OCI-M1 (cell line): ENCODE measurements at places on chromosomes 2 and 18.

GRCh38 chr2:18891600-18892345 lies 302.4 kb upstream of the NT5C1B start:
- DNase-seq: no peak

DNA sequence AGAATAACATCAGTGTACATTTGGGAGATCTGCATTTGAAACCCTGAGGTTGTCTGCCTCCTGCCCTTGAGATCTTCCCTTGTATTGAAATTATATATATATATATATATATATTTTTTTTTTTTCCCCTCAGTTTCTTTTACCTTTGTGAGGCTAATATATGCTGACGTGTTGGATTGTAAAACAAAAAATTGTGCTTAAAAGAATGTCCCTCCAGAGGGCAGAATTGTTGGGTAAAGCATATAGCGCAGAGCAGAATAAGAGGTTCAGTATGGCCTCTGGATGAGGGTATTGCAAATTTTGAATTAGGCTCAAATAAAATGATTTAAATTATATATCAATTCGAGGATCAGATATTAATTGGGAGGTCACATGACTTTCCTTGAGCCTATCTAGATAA lies 12.4 kb downstream of the NABP1 start:
- peak; percentile 47 for DNase-seq

GRCh38 chr2:221124532-221125240 lies 447.4 kb downstream of the EPHA4 start:
- no peak for DNase-seq

GRCh38 chr18:9721893-9722550 lies 13.9 kb downstream of the RAB31 start:
- DNase-seq: no peak

DNA sequence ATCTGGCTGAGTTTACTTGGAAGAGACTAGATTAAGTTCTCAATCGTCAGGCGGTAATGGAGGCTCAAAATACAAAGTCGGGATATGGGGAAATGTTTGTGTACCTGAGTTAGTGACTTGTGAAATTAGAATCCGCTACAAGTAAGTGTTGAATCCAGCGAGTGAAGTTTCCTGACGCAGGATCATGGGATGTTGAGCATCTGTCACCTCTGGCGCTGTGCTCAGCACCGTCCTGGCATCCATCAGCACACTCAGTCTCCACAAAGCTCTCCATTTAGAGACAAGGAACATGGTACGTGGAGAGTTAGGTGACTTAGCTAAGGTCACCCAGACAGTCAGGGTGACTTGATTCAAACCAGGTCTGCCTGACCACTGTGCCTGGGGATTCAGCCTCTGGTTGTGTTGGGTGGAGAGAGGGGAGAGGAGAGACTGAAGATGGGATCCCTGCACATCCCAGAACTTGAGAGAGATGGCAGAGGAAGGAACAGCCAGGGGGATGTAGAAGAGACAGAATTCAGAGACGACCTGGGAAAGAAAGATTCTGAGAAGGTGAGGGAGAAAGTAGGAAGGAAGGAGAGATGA lies 251.2 kb downstream of the ACKR3 start:
- DNase-seq: no peak

GRCh38 chr2:40097691-40098385 lies 318.8 kb upstream of the THUMPD2 start:
- no peak for DNase-seq

DNA sequence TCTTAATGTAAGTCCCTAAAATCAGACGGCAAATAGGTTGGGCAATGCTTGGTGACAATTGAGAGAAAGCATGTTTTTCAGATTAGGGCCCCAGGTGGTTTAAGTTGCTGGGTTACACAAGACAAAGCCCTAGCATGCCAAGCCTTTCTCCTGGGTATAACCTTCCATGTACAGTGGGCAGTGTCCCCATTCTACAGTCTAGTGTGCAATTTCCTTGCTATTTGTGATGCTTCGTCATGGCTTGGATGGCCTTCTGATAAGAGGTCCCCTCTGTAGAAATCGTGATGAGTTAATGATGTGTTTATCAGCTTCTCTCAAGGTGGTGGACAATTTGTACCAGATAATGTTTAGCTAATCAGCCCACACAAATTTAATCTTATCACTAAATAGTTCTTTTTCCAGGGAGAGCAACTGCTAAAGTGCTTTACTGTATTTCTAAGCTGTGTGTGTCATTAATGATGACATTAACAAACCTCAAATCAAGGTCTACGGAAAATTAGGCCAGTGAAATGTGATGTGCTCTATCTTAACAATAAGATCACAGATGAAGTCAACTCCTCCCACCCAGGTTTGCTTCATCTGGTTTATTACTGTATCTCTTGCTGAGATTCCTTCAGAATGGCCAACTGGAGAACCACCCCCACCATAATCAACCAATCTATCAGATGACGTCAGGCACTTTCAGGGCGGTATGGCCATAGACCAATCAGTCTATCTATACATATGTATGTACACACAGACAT lies 61.7 kb downstream of the PLB1 start:
- peak; percentile 15 for DNase-seq

DNA sequence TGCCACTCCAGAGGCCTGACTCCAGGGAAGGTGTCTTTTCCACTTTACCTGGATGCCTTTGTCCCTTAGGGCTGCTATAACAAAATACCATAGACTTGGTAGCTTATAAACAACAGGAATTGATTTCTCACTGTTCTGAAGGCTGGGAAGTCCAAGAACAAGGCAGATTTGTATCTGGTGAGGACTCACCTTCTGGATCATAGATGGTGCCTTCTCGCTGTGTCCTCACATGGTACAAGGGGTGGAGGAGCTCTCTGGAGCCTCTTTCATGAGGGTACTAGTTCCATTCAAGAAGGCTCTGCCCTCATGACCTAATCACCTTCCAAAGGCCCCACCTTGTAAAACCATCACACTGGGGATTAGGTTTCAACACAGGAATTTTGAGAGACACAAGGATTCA lies 52.1 kb downstream of the SLC4A3 start:
- DNase-seq: no peak

DNA sequence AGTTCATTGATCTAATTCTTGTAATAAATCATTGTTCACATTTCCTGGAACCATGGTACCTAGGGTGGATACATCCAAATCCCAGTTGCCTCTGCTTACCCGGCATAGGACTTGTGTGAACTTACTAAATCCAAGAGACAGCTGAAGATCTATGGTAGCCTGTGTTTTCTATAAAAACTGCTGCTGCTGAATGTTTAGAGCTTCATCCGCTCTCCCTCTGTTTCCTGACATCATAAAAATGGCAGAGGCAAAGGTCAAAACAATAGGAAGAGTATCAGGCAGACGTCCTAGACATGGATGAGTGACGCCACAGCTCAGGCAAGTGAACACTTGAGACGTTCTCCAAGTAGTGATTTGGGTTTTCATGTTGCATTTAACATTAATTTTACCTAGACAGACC lies 258.3 kb downstream of the ALPK2 start:
- DNase-seq: no peak

GRCh38 chr2:189318761-189319160 lies 122.5 kb upstream of the WDR75 start:
- no peak for DNase-seq

DNA sequence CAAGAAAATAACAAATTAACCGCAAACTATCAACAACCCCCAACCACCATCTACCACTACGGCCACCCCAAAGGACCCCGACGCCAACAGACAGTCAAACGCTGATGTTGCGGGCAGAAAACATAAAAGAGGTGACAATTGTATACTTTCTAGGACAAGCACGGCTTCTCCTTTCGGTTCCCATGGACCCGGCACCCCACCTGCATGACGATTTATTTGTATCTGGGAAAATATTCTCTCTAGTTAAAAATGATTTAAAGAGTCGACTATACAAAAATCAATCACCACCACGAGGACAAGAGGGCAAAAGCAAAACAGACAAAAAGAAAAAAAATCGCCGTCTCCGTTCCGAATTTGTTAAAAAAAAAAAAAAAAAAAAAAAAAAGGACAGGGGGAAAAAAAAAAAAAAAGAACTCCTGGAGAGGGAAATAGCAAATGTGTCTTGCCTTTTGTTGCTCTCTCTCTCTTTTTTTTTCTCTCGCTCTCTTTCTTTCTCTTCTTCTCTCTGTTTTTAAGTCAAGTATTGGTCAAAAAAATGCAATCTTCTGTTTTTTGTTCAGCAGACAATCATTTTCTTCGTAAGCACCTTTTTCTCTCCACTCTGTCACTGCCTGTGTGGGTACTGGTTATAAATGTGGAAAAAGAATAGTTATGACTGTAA lies 3.6 kb downstream of the SIX3 start:
- no peak for DNase-seq

DNA sequence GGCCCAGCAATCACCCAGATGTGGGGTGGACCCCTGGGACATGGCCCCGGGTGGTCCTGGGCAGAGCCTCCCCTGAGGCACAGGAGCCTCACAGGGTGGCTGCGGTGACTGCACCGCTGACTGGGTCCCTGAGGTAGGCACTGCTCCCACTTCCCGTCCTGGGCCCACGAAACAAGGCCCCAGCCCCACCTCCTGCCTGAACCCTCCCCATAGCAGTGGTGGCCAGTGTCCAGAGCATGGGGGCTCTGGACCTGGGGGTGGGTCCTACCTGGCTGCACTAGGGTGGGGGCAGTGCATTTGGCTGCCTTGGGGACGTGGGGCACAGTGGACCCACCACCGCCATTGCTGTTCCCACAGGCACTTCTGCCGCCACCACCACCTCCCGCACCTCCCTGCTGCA lies 39.4 kb downstream of the TDRD15 start:
- DNase-seq: no peak

DNA sequence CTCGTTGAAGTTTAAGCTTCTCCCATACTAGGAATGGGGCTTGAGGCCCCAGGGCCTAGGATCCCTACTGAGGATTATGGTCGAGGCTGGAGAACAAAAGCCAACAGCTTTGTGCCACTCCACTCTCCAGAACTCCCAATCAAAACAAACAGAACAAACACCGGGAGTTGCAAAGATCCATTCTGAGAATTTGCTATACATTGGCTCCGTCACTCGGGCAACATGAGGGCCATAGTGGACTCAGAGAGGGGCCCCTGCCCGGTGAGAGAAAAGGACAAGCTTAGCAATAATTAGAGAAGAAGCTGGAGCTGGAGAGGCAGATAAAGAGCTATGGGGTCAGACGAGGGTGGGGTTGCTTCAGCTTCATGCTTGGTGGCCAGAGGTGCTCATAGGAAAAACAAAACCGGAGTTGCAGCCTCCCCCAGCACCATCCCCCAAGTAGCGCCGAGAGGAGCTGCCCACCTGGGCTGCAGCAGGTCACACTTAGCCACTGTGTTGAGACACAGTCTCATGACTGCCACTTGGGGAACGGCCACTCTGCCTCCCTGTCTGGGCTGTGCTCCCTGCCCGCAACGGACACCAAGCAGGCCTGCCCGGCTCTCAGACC lies 142.3 kb upstream of the HAAO start:
- DNase-seq: no peak

DNA sequence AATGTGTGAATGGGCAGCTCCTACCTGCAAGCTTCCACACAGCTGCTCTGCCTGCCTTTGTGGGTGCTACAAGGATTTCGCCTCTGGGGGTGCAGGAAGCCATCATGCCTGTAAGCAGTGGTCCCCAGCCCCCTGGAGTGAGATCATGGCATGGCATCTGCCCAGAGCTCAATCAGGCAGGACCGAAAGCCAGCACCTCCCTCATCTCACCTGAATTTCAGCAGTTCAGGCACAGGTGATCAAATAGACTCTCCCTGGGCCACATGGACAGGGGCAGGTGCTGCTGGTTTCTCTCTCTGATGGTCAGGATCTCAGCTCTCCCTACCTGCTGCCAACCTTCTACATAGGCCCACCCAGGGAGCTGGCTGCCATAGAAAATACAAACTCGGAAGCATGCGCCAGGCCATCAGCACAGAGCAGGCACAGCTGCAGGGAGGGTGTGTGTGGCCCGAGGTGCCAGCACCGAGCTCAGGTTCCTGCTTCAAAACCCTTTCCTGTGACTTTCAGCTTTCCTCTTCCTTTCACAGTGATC lies 133.2 kb upstream of the ID2 start:
- no peak for DNase-seq

DNA sequence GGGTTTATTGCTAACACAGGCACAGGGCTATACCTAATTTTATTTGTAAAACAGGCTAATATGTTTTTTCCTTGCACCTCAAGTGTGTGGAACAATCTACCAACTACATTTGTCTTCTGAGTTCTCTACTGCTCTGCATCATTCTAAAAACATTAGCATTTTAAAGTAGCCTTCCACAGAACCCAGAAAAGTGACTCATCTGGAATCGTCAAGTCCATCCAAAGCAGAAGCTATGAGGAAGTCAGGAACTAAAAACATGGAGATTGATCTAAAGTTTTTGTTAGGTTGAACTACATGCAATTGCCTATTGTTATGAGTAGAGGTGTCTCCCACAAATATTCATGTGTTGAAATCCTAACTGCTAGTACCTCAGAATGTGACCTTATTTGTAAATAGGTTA lies 70.9 kb downstream of the SUCLG1 start:
- no peak for DNase-seq

DNA sequence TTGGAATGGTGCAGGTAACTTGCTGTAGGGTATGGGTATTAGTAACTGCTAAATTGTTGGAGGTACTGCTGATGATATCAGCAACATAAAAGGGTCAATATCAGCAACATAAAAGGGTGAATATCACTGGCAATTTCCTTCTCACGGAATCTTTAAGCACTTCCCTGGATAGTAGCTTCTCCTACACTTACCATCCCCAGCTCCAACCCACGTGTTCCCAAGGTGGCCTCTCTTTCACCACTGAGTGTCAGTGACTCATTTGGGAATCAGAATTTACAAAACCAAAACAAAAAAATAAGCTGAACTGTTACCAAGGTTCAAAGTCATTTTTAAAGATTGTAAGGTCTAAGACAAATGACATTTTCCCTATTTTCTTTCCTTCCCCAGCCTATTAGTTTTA lies 70.8 kb downstream of the LRP2 start:
- no peak for DNase-seq

GRCh38 chr18:34283506-34283905 lies 58.8 kb upstream of the NOL4 start:
- DNase-seq: no peak

GRCh38 chr2:202094426-202094986 lies 21.5 kb downstream of the KIAA2012 start:
- no peak for DNase-seq

DNA sequence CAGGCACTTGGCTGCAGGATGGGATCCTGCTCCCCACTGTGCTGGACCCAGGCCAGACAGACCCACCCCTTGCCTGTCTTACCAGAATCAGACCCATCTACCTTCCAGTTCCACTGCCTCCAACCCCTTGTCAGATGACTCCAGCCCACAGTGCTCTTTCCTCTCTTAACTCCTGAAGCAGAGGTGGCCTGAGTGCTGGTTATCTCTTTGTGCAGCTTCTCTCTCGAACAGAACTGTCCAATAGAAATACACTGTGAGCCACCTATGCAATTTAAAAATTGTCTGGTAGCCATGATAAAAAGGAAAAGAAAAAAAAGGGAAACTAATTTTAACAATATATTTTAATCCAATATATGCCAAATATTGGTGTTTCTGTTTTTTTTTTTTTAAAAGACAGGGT lies 160.2 kb upstream of the SMAD2 start:
- DNase-seq: peak; percentile 21

GRCh38 chr2:38997781-38998180 lies 108.1 kb downstream of the ARHGEF33 start:
- DNase-seq: no peak

- DNase-seq: peak; percentile 25
Measured at GRCh38 chr2:190334479-190335224, 8.7 kb upstream of the INPP1 start.

GRCh38 chr2:101388232-101388631 lies 929 bp upstream of the CREG2 start:
- no peak for DNase-seq
